ENCODE measurements at places on chromosomes 6 and 20. TPM values are rescaled to one million over a fixed set of nuclear protein-coding genes. Genes with fewer than 3 reads are reported as not detected.

- H3K4me3 ChIP-seq, result no peak overlapping the region
- H3K27me3 ChIP-seq, result no peaks in the 10 kb centered on the region
- no peak overlapping the region for H3K27ac ChIP-seq
Observed at GRCh38 chr6:84731401-84731800, 33.0 kb downstream of the TBX18 start.

GRCh38 chr6:5871296-5871695 lies 135.4 kb downstream of the NRN1 start:
- H3K4me3 ChIP-seq, result no peak overlapping the region
- H3K4me1 ChIP-seq, result no peaks in the 10 kb centered on the region
- H3K27me3 ChIP-seq, result no peaks in the 10 kb centered on the region
- DNase-seq, result no peak

GRCh38 chr6:75922226-75922625 lies 150.2 kb downstream of the IMPG1 start:
- no peak overlapping the region for H3K27ac ChIP-seq
- no peaks in the 10 kb centered on the region for H3K27me3 ChIP-seq
- no peak for DNase-seq
- no peak overlapping the region for H3K4me3 ChIP-seq

GRCh38 chr20:52847731-52848359 lies 124.3 kb upstream of the TSHZ2 start:
- DNase-seq, result no peak
- no peak overlapping the region for H3K4me3 ChIP-seq
- H3K4me1 ChIP-seq, result peaks cover 2% of the 10 kb centered on the region
- H3K36me3 ChIP-seq, result no peaks in the 10 kb centered on the region
- no peak overlapping the region for H3K27ac ChIP-seq

- no peaks in the 10 kb centered on the region for H3K4me1 ChIP-seq
- H3K4me3 ChIP-seq, result no peak overlapping the region
- H3K36me3 ChIP-seq, result no peaks in the 10 kb centered on the region
- no peak overlapping the region for H3K27ac ChIP-seq
Observed at GRCh38 chr6:114267897-114268296, 74.9 kb downstream of the HS3ST5 start.

DNA sequence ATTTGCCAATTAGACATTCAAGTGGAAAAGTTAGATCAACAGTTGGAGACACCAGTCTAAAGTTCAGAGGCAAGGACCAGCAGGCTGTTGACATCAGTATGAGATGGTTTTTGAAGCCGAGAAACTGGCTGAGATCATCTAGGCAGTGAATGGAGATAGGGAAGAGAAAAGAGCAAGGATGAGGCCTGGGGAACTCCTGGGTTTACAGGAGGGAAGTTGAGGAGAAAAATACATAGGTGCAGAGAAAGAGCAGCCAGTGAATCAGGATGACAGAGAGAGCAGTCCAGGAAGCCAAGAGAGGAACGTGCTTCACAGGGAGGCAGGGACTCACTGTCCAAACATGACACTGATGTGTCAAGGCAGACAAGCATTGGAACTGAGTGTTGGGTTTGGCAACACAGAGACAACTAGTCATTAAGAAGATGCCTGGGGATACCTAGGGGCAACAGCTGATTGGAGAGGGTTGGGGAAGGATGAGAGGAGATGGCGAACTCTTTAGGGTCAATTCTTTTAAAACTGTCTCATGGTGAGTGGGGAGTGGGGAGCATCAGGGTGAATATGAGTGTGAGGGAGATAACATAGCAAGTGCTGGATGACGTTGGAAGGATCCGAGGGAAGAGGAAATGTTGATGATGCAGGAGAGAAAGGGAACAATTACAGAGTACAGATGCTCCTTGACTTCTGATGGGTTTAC lies 13.2 kb upstream of the SALL4 start:
- H3K4me3 ChIP-seq, result no peak overlapping the region
- H3K27me3 ChIP-seq, result no peaks in the 10 kb centered on the region
- no peaks in the 10 kb centered on the region for H3K36me3 ChIP-seq
- no peak for DNase-seq
- no peaks in the 10 kb centered on the region for H3K4me1 ChIP-seq

GRCh38 chr6:208938-209337 lies 83.3 kb upstream of the DUSP22 start:
- H3K36me3 ChIP-seq, result no peaks in the 10 kb centered on the region
- H3K27ac ChIP-seq, result no peak overlapping the region
- H3K27me3 ChIP-seq, result no peaks in the 10 kb centered on the region
- H3K4me1 ChIP-seq, result no peaks in the 10 kb centered on the region

DNA sequence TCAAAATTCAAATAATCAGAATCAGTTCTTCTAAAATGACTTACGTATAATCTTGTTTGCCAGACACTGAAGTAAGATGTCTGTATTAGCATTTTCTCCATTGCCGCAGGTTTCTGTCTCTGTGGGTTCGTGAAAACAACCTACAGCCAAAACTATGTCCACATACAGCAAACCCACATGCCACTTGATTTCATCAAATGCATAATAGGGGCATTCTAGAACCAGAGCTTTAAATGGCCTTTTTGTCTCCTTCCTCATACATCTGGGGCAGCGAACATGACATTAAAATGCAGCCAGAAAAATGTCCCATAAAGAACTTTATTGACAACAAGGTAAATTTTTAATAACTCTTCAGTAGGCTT lies 90.2 kb upstream of the QKI start:
- H3K27ac ChIP-seq, result no peak overlapping the region
- no peak overlapping the region for H3K4me3 ChIP-seq
- H3K27me3 ChIP-seq, result no peaks in the 10 kb centered on the region
- no peaks in the 10 kb centered on the region for H3K4me1 ChIP-seq
- H3K36me3 ChIP-seq, result no peaks in the 10 kb centered on the region
- no peak for DNase-seq

- H3K4me1 ChIP-seq, result peaks cover 2% of the 10 kb centered on the region
- no peak overlapping the region for H3K27ac ChIP-seq
- H3K36me3 ChIP-seq, result no peaks in the 10 kb centered on the region
- no peaks in the 10 kb centered on the region for H3K27me3 ChIP-seq
- DNase-seq, result no peak
Observed at GRCh38 chr20:31758521-31758920, 19.4 kb downstream of the TPX2 start.

GRCh38 chr6:54730767-54731630 lies 115.6 kb upstream of the FAM83B start:
- no peak overlapping the region for H3K4me3 ChIP-seq
- H3K36me3 ChIP-seq, result no peaks in the 10 kb centered on the region
- H3K4me1 ChIP-seq, result no peaks in the 10 kb centered on the region
- no peaks in the 10 kb centered on the region for H3K27me3 ChIP-seq
- DNase-seq, result no peak

GRCh38 chr6:150207931-150208570 lies 65.2 kb downstream of the PPP1R14C start:
- H3K4me1 ChIP-seq, result no peaks in the 10 kb centered on the region
- no peak overlapping the region for H3K4me3 ChIP-seq
- H3K27ac ChIP-seq, result no peak overlapping the region
- H3K36me3 ChIP-seq, result no peaks in the 10 kb centered on the region

GRCh38 chr20:23200413-23200812 lies 114.3 kb upstream of the CD93 start:
- no peaks in the 10 kb centered on the region for H3K36me3 ChIP-seq
- DNase-seq, result no peak
- no peak overlapping the region for H3K27ac ChIP-seq
- H3K4me3 ChIP-seq, result no peak overlapping the region

DNA sequence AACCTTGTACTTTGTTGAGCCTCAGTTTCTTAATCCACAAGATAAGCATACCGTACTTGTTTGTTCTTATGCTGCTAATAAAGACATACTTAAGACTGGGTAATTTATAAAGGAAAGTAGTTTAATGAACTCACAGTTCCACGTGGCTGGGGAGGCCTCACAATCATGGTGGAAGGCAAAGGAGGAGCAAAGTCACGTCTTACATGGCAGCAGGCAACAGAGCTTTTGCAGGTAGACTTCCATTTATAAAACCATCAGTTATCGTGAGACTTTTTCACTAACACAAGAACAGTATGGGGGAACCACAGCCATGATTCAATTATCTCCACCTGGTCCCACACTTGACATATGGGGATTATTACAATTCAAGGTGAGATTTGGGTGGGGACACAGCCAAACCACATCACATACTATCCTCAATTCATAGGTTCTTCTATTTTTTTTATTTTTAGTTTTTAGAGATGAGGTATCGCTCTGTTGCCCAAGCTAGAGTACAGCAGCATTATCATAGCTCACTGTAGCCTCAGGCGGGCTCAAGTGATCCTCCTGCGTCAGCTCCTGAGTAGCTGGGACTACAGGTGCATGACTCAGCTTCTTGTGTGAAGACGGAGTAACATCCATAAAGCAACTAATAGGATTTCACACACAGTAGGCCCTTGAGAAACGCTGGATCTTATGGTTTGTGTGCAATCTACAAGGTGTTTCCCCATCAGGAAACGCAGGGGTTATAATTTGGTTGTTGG lies 76.7 kb upstream of the IYD start:
- H3K27me3 ChIP-seq, result no peaks in the 10 kb centered on the region
- no peak overlapping the region for H3K4me3 ChIP-seq
- no peak for DNase-seq
- H3K4me1 ChIP-seq, result no peaks in the 10 kb centered on the region
- H3K36me3 ChIP-seq, result no peaks in the 10 kb centered on the region

GRCh38 chr6:166381381-166381732 lies 1.4 kb downstream of the MPC1 start:
- no peak overlapping the region for H3K27ac ChIP-seq
- H3K4me3 ChIP-seq, result peak overlapping the region; percentile 93
- no peaks in the 10 kb centered on the region for H3K27me3 ChIP-seq
- H3K4me1 ChIP-seq, result no peaks in the 10 kb centered on the region

GRCh38 chr6:75893058-75893775 lies 144.2 kb downstream of the MYO6 start:
- H3K27ac ChIP-seq, result no peak overlapping the region
- DNase-seq, result no peak
- H3K4me1 ChIP-seq, result no peaks in the 10 kb centered on the region
- no peak overlapping the region for H3K4me3 ChIP-seq

DNA sequence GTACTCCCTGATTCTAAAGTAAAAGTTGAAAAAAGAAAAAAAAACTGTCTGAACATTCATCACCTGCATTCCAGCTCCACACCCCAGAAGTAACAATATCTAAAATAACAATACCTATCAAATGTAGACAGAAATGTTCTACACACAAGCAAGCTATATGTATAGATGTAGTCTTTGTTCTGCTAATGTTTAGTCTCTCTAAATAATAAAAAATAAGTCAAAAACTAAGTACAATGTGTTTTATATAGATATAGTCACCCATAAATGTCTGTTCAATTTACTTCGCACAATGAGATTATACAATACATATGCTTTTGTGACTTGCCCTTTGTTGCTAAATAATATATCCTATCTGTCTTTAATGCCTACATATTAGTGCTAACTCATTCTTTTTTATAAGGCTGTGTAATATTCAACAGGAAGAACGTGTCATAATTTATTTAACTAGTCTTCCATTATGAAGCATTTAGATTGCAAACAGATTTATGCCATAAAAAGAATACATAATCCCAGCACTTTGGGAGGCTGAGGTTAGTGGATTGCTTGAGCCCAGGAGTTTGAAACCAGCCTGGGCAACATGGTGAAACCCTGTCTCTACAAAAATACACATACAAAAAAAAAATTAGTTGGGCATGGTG lies 216.2 kb upstream of the ZNF217 start:
- DNase-seq, result no peak
- H3K27ac ChIP-seq, result no peak overlapping the region
- no peak overlapping the region for H3K4me3 ChIP-seq
- no peaks in the 10 kb centered on the region for H3K36me3 ChIP-seq

- no peaks in the 10 kb centered on the region for H3K27me3 ChIP-seq
- peaks cover 7% of the 10 kb centered on the region for H3K4me1 ChIP-seq
- H3K36me3 ChIP-seq, result no peaks in the 10 kb centered on the region
- no peak for DNase-seq
- H3K27ac ChIP-seq, result no peak overlapping the region
Observed at GRCh38 chr6:168134560-168135201, 55.7 kb upstream of the FRMD1 start.

GRCh38 chr6:170361335-170361734 lies 54.8 kb downstream of the FAM120B start:
- H3K4me3 ChIP-seq, result no peak overlapping the region
- no peaks in the 10 kb centered on the region for H3K36me3 ChIP-seq
- no peak overlapping the region for H3K27ac ChIP-seq

GRCh38 chr6:80437221-80437620 lies 330.8 kb downstream of the BCKDHB start:
- H3K4me1 ChIP-seq, result no peaks in the 10 kb centered on the region
- DNase-seq, result no peak
- no peak overlapping the region for H3K27ac ChIP-seq
- H3K36me3 ChIP-seq, result no peaks in the 10 kb centered on the region
- H3K4me3 ChIP-seq, result no peak overlapping the region

Gene PRRC2A
- total RNA-seq, result 179 TPM

Gene C6orf62
- total RNA-seq, result 73.2 TPM

Gene DLK2
- total RNA-seq, result 6.0 TPM

Gene PGC
- 0.53 TPM for total RNA-seq

Gene PLCB1
- total RNA-seq, result 10.0 TPM

Gene AURKA
- 7.8 TPM for total RNA-seq

Gene ISM1
- 0.10 TPM for total RNA-seq

Gene MYL9
- total RNA-seq, result 69.5 TPM
